Right lobe of liver (tissue), 6 donors: ENCODE measurements at places on chromosomes 7 and 10. TPM values are rescaled to one million over a fixed set of nuclear protein-coding genes. Genes with fewer than 3 reads are reported as not detected.

The SOSTDC1 gene
- total RNA-seq, result not detected

The PLA2G12B gene
- total RNA-seq, result 59.8 TPM

The BTBD16 gene
- total RNA-seq, result 1.4 TPM

The TIMM23 gene
- 30.1 TPM for total RNA-seq

The HABP2 gene
- total RNA-seq, result 322 TPM

The NEURL1 gene
- total RNA-seq, result 1.6 TPM

The XRCC2 gene
- total RNA-seq, result 0.14 TPM

The CYP3A5 gene
- 774 TPM for total RNA-seq

The CHN2 gene
- total RNA-seq, result 48.0 TPM

The ACTL6B gene
- not detected for total RNA-seq

The NYAP1 gene
- 0.06 TPM for total RNA-seq

The GIMAP5 gene
- total RNA-seq, result 6.1 TPM

The BMS1 gene
- total RNA-seq, result 8.3 TPM

The CABCOCO1 gene
- not detected for total RNA-seq

The DOCK1 gene
- 14.8 TPM for total RNA-seq

The CHST15 gene
- total RNA-seq, result 17.6 TPM

The PAOX gene
- 15.9 TPM for total RNA-seq

The HOXA10 gene
- not detected for total RNA-seq

The OIT3 gene
- 24.4 TPM for total RNA-seq

The PPP1R3A gene
- total RNA-seq, result not detected

The ASAH2B gene
- 4.8 TPM for total RNA-seq

The GNB2 gene
- 96.3 TPM for total RNA-seq

The TAS2R41 gene
- not detected for total RNA-seq

The ANKRD1 gene
- total RNA-seq, result 0.34 TPM

The CXCL12 gene
- total RNA-seq, result 46.2 TPM

The NPC1L1 gene
- 48.7 TPM for total RNA-seq

The PLEKHS1 gene
- total RNA-seq, result not detected

The CHRM2 gene
- 0.27 TPM for total RNA-seq

The C10orf53 gene
- not detected for total RNA-seq

The FBXO24 gene
- 0.25 TPM for total RNA-seq

The TMEM273 gene
- 1.6 TPM for total RNA-seq

The ODAD2 gene
- 0.44 TPM for total RNA-seq

The PILRA gene
- total RNA-seq, result 1.4 TPM
